ENCODE measurements at places on chromosomes 11 and 22.

GRCh38 chr11:46389450-46390330, 1.9 kb downstream of the CHRM4 start:
- peak; percentile 62 for DNase-seq

DNA sequence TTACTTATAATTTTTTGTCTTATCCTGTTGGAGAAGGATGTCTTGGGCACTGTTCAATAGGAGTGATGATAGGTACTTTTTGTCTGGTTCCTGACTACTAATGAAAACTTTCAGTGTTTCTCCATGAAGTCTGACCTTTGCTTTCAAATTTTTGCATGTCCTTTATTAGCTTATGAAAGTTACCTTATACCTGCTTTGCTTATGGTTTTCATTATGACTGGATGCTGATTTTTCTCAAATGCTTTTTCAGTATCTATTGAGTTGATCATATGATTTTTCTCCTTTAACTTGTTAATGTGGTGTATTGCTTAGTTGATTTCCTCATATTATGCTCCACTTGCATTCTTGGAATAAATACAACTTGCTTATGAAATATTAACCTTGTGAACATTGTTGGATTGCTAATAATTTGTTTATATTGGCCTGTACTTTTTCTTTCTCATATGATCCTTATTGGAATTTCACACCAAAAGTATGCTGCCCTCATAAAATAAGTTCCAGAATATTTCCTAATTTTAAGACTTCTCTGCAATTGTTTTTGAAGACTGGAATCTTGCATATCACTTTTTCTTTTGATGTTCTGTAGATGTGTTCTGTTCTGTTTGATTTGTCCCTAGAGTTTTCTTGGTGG, 85.0 kb upstream of the SC5D start:
- no peak for DNase-seq

- no peak for DNase-seq
Observed at GRCh38 chr11:48019595-48019994, 39.2 kb downstream of the PTPRJ start.

- no peak for DNase-seq
Observed at GRCh38 chr22:30079952-30080533, at the start of gene HORMAD2. HORMAD2 (plus strand) TSS chr22:30080464; CDS start chr22:30093953, 13,489 bp downstream.

- no peak for DNase-seq
Observed at GRCh38 chr11:12674571-12674935, 332 bp downstream of the TEAD1 start.

- no peak for DNase-seq
Observed at GRCh38 chr11:45087900-45088160, 58.6 kb upstream of the PRDM11 start.

GRCh38 chr11:47725442-47726117, 10.4 kb upstream of the AGBL2 start:
- DNase-seq, result no peak

GRCh38 chr22:19815093-19815822, 39.4 kb downstream of the GNB1L start:
- no peak for DNase-seq

GRCh38 chr11:46902694-46903093, 15.7 kb downstream of the LRP4 start:
- no peak for DNase-seq

DNA sequence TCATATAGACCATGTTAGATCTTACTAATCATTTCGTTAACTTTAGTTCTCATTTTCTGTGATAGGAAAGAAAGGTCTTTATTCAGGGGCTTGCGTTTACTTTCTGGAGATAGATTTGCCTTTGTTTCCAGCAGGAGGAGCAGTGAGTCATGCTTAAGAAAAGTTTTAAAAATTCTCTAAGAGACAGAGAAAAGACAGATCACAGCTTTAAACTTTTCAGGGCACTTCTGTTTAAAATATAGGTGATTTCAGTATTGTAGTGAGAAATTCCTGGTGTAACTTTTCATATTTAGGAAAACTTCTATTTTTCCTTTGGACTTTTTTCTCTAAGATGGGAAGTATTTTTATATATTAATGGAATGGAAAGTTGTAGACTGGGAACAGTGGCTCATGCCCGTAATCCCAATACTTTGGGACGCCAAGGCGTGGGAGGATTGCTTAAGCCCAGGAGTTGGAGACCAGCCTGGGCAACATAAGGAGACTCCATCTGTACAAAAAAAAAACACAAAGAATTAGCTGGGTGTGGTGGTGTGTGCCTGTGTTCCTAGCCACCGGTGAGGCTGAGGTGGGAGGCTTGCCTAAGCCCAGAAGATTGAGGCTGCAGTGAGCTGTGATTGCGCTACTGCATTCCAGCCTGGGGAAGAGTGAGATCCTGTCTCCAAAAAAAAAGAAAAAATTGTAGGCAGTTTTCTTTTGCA, 60.3 kb downstream of the ATXN10 start:
- no peak for DNase-seq

GRCh38 chr22:23840026-23840425, 1.2 kb upstream of the DERL3 start:
- DNase-seq, result no peak

- DNase-seq, result peak; percentile 45
Observed at GRCh38 chr11:12963792-12964536, 45.2 kb upstream of the RASSF10 start.

DNA sequence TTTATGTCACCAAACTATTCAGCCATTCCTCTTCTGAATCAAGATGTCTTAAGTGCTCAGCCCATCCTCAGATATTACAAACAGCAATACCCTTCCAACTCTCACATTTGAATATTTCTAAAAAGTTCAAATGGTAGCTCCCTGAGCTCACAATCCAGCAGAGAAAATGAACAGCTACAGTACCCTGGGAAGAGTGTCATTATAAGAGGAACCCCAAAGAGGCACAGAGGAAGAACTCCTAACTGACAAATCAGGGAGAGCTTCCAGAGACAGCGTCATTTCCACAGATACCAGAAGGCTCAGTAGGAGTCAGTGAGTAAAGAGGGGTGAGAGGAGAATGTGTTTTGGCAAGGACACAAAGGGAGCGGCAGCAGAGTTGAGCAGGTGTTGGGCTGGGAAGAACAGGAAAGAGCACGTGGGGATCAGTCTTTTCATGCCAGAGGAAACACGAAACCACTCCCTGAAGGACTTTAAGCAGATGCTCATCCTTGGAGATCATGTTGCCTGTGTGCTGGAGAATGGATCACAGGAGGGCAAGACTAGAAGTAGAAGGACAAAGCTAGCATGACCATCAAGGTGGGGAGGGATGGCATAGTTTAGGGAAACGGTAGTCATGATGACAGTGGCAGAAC, 4.3 kb downstream of the CLTCL1 start:
- DNase-seq, result no peak

DNA sequence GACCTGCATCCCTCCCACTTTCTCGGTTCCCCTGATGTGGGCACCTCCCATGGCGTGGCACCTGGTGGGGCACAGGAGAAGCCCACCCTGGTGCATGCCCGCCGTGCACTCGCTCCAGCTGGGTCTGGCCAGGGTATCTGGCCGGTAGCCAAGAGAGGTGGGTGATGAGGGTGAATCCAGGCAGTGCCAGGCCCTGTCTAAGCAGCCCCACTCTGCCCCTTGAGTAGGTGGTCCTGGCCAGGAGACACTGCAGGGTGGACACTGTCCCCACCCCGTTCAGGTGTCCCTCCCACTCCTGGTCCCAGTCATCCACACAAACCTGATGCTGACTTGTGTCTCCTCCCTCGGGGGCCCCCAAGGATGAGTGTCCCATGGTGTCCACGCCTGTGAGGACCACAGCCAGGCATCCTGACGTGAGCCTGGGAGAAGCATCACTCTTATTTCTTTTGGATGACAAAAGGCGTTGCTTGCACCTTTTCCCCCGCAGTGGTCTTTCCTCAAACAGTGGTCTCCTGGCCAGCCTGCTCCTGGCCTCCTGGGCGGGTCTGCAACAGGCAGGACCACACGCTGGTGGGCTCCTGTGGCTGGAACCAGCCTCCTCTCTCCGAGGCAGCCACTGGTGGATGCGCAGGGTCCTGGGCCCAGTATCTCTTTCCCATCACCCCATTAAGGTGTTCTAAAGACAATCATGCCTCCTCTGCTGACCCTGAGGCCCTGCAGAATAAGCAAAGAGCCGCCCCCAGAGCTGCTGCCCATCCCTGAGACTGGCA, 922.3 kb downstream of the BRD1 start:
- no peak for DNase-seq

DNA sequence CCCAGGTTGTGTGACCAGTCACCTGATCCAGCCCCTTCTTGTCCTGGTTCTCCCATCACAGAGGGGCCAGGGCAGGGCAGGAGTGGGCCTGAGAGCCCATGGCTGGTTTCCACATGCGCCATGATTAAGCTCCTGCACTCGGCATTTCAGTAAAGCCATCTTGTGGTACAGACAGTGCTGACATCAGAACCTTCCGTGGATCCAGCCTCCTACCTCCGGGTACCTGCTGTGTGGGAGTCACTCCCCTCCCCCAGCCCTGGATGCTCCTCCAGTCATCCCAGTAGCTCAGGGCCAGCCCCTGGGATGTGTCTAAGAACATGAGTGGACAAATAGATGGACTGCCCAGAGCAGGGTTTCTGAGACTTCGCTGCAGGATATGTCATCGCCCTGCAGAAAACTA, 22.1 kb upstream of the MGAT3 start:
- no peak for DNase-seq

Data from stimulated activated CD8-positive, alpha-beta memory T cell treated with anti-CD3 and anti-CD28 coated beads, Interleukin-2, amount 100 ng/mL, for 48 hours (primary cell).